Stimulated activated CD8-positive, alpha-beta memory T cell treated with anti-CD3 and anti-CD28 coated beads, Interleukin-15, amount 100 ng/mL, for 48 hours (primary cell): ENCODE measurements at places on chromosomes 6 and 20.

- no peak for DNase-seq
Observed at GRCh38 chr6:35008858-35009257, 119.8 kb downstream of the ANKS1A start.

- no peak for DNase-seq
Observed at GRCh38 chr6:71349395-71349794, 60.8 kb downstream of the OGFRL1 start.

DNA sequence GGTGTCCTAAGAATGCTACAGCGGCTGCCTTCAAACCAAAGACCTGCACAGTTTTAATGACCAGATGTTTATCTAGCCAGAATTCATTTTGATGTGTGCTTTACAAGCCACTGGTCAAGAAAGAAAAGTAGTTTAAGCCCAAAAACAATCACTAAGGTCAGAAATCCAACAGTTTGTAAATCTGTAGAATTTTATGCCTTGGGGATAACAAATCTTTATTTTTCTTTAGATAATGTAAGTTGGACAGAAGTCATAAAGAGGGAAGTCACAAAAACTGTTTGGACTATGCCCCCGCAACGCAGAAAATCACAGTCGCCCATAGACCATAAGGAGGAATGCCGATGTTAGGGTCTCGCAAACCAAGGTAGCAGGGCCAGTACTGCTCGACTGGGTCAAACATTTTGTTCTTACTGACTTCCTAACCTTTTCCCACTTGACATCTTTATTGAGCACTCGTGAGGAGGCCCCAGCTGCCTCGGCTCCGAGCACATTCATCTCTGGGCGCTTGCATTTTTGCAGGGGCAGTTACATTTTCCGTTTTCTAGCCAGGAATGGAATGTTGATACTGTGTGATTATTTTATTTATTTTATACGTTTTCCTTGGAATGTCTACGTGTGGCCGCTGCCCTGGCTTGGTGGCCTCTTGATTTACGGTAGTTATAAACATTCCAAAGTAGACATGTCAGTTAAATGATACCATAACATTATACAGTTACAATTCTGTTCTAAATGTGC is 56.7 kb upstream of the APCDD1L start:
- DNase-seq, result no peak

- no peak for DNase-seq
Observed at GRCh38 chr20:33653900-33654596, 8.1 kb upstream of the C20orf144 start.

- no peak for DNase-seq
Observed at GRCh38 chr6:18327626-18328025, 59.5 kb upstream of the RNF144B start.

DNA sequence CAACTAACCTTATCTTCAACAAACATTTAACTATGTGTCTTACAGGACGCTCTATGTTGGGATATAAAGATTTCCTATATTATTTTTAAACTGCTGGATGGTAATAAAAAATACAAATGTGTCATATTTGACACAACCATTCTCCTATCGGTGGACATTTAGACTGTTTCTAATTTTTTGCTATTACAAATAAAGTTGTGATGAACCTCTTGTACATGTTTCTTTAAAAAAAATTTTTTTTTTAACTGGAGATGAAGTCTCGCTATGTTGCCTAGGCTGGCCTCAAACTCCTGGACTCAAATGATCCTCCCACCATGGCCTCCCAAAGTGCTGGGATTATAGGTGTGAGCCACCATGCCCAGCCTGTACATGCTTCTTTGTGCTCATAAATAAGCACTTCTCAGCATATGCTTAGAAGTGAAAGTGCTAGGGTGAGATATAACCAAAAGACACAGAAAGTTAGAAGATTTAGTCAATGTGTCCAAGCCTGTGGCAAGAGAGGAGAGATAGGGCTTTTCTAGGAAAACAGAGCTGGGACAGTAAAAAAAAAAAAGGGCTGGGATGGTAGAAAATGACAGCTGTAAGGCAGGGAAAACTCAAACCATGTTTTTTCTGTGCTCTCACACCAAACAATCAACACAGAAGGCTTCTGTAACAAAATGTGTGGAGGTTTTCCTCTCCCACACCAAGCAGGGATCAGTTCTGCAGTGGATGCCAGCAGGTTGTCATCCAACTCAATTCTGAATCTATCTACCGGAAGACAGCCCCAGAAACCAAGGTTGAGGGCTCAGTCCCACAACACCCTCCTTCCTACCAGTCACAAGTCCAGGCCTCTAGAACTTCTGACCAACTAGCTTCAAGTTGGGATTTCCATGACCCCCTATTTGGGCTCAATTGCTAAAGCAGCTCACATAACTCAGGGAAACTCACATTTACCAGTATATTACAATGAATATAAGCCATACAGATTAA is 70.0 kb upstream of the SMIM29 start:
- no peak for DNase-seq

- DNase-seq, result no peak
Observed at GRCh38 chr20:1891263-1892118, 3.7 kb upstream of the SIRPA start.

DNA sequence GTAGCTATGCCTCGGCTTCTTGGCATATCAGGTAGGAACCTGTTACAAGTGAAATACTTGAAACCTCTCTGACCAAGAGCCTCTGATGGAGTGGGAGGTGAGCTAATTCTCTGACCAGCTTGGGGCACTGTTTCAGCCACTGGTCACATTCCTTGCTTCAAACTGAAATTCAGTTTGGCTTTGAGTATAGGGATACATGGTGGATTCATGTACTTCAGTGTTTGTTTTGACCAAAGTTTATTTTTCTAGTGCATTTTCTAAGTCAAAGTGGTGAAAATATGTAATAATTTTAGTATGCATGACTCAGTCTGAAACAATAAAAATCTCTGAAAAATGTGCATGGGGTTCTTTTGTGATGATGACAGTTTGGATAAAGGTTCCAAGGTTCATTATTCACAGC is 18.6 kb downstream of the TTPAL start:
- no peak for DNase-seq

- DNase-seq, result no peak
Observed at GRCh38 chr6:148401571-148401970, 58.9 kb downstream of the SASH1 start.

DNA sequence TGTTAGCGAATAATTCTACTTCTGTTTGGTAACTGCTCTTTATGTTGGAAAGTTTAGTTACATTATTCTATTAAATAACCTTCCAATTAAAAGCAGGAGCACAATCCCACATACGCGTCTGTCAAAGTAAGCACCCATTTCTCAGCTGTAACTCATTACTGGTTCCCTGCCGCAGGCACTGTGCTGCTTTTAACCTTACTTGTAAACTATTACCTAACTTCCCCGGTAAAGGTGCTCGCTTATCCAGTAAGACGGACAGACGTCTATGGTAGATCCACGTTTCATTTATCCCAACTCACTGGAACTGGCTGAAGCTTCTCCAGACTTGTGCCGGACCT is 529 bp upstream of the ENPP4 start:
- no peak for DNase-seq

GRCh38 chr20:62644044-62644795 is 1.9 kb downstream of the SLCO4A1 start:
- no peak for DNase-seq

DNA sequence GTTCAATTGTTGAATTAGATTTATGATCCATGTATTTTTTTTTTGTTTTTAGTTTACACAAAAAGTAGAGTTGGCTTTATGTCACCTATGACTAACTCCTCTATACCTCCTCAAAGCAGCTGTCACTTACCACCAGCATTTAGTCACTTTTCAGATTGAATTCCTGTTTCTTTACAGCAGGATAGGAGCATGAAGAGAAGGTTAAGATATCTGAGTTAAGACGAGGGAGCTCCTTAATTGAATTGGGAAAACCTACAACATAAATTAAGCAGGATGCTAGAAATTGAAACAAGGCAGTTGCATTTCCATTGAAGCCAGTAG is 237.2 kb downstream of the FARS2 start:
- no peak for DNase-seq

DNA sequence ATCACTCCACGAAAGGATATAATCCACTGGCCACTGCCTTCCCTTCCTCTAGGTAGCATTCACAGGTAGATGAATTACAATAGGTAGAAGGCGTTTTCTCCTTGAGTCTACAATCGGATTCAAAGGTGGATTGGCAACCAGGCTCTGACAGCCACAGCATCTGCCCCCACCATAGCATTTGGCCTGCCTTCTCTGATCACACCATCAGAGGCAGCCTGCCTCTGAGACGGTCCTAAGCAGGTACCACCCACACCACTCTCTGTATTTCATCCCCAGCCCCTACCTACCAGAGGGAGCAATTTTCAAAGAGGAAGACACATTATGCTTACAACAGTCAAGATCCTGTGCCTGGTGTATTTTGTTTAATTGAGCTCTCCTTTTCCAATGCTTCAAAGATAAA is 210.5 kb upstream of the SPTLC3 start:
- DNase-seq, result no peak

DNA sequence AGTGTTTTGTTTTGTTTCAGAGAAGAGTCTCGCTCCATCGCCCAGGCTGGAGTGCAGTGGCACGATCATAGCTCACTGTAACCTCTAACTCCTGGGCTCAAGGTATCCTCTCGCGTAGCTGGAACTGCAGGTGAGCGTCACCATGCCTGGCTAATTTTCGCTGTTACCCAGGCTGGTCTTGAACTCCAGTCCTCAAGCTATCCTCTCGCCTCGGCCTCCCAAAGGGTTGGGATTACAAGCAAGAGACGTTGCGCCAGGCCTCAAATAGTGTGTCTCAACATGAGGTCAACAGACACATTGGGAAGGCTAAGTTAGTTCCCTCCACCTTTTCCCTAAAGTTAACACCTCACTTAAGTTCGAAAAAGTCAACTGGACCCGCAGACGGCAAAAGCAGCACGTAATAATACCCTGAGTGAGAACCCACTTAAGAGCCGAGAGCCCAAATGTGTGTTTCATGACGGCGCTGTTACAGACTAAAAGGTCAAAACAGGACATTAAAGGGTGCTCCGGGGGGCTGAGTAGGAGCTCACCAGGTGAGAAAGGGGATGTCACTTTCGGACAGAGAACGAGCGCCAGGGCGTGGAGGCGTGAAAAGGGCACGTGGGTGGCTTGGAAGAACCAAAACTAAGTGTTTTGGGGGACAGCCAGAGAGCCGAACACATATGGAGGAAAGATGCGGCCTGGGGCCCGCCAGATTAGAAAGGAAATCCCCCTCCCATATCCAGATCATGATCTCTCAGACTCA is 499 bp downstream of the TTI1 start:
- peak; percentile 59 for DNase-seq
